ENCODE measurements at places on chromosomes 1 and 21. TPM values are rescaled to one million over a fixed set of nuclear protein-coding genes. Genes with fewer than 3 reads are reported as not detected.

- DNase-seq = no peak
These were observed 20.3 kb downstream of the RNASEL start for GRCh38 chr1:182568647-182569284.

- no peak for DNase-seq
These were observed 80.3 kb upstream of the RGS4 start for GRCh38 chr1:162988869-162989268.

- no peak for DNase-seq
These were observed 23.4 kb downstream of the CTBS start for GRCh38 chr1:84550826-84551225.

- no peak for DNase-seq
These were observed 416.3 kb downstream of the GPATCH2 start for GRCh38 chr1:217214551-217214950.

DNA sequence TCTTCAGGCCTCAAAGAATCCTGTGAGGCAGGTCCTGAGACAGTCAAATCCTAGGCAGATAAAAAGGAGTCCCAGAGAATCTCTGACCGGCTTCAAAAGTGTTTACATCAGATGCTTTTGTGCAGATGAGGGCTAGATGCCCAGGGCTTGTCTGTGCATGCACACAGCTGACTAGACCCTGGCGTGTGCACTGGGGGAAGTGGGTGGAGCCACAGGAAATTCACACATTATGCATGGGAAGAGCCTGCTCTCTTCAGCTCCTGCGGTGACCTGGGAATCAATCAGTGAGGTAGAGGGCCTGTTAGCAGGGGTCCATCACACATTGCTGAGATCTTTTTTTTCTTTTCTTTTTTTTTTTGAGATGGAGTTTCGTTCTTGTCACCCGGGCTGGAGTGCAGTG is 36.6 kb upstream of the NHLH2 start:
- no peak for DNase-seq

DNA sequence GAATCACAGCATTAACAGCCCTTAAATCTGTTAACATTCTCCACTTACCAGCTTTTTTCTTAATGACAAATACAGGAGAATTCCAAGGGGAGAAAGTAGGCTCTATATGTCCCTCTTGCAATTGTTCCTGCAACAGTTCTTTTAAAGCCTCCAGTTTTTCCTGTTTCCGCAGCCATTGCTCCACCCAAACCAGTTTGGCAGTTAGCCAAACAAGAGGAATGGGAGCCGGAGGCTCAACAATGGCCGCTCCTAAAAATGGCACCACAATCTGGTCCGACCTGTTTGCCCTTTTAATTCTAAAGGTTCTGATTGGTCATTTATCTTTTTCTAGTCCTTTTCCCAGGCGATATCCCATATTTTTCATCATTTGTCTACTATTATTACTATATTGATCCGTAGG is 14.0 kb upstream of the L1TD1 start:
- no peak for DNase-seq

DNA sequence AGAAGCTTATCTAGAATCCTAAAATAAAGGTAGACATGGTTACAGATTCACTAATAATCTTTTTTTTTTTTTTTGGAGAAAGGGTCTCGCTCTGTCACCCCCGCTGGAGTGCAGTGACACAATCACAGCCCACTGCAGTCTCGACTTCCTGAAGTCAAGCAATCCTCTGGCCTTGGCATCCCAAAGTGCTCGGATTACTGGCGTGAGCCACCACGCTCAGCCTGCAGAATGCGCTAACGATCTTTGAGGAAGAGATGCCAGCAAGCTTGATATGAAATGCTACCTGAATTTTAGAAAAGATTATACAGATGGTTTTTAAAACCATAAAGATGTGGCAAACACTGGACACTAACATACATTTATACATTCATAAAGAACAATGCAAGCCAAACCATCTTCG is 4.1 kb upstream of the GNPAT start:
- DNase-seq = no peak

- no peak for DNase-seq
These were observed 57.6 kb downstream of the WLS start for GRCh38 chr1:68174738-68175113.

- DNase-seq = no peak
These were observed 12.3 kb upstream of the ALPL start for GRCh38 chr1:21496886-21497285.

DNA sequence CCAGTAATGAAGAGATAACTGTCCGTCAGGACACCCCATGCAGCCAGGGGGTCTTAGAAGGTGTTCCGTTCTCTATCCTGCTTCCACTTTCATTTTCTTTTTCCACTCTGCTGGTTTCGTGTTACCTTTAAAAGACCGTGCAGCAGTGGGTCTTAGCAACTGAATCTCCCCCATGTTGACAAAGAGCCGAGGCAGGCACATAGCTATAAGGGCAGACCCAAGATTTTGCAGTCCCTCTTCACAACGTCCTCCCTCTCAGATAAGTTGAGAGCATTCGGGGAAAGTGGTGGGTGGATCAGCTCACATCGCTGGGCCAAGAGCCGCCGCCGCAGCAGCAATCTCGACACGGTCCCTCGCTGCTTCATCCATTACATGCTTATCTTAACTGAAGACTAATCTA is 355.5 kb downstream of the LMO4 start:
- peak; percentile 45 for DNase-seq

- DNase-seq = peak; percentile 61
These were observed 219.1 kb upstream of the ZC3H12A start for GRCh38 chr1:37255136-37255795.

DNA sequence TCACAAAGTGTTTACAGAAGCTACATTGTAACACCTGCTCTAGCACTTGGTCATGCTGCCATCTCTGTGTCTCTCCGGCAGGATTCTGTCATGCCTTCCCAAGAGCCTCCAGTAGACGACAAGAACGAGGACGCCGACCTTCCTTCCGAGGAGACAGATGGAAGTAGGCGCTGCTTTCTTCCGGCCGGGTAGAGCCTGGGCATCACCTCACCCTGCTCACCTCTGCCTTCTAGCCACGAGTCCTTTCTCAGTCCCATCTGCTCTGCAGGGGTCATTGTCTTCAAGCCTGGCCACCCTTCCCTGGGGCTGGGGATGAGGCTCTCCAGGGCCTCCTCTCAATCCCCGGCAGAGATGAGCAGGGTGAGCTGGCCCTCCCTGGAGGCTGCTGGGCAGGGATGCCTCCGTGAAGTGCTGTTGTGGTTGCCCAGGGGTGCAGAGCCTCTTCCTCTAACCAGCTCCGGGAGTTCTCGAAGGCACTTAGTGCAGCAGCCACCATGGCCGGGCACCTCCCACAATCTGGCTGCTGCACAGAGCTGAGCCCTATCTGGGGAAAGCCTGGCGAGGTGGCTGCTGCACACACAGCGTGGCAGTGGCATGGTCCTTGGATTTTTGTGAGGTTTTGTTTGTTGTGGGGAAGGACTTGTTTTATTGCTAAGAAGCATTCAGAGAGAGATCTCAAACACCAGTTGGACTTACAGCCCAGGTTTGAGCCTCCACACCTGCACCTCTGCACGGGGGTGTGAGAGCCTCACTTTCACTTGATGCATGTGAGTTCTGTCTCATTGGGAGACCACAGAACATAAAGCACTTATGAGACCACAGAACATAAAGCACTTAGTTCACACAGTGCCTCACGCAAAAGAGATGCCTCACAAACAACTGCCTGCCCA is 48.4 kb downstream of the FAAP20 start:
- DNase-seq = no peak

DNA sequence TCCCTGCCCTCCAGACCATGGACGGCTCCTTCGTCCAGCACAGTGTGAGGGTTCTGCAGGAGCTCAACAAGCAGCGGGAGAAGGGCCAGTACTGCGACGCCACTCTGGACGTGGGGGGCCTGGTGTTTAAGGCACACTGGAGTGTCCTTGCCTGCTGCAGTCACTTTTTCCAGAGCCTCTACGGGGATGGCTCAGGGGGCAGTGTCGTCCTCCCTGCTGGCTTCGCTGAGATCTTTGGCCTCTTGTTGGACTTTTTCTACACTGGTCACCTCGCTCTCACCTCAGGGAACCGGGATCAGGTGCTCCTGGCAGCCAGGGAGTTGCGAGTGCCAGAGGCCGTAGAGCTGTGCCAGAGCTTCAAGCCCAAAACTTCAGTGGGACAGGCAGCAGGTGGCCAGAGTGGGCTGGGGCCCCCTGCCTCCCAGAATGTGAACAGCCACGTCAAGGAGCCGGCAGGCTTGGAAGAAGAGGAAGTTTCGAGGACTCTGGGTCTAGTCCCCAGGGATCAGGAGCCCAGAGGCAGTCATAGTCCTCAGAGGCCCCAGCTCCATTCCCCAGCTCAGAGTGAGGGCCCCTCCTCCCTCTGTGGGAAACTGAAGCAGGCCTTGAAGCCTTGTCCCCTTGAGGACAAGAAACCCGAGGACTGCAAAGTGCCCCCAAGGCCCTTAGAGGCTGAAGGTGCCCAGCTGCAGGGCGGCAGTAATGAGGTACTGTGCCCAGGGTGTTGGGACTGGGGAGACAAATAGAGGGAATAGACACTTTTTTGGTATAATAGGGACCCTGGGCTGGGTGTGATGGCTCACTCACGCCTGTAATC is 1.0 kb downstream of the ZBTB48 start:
- DNase-seq = no peak

GRCh38 chr21:31731056-31731856 is 662 bp downstream of the SCAF4 start:
- DNase-seq = no peak

FCRL5 gene
- 0.14 TPM for polyA plus RNA-seq

HTR1D gene
- polyA plus RNA-seq = 0.48 TPM

PAQR6 gene
- polyA plus RNA-seq = 8.0 TPM

OR2T2 gene
- polyA plus RNA-seq = not detected

SLC16A4 gene
- polyA plus RNA-seq = 59.4 TPM

NUP133 gene
- 43.3 TPM for polyA plus RNA-seq

IFI16 gene
- polyA plus RNA-seq = 61.0 TPM

SYCP1 gene
- polyA plus RNA-seq = 0.10 TPM

ELF3 gene
- 55.9 TPM for polyA plus RNA-seq
